ENCODE measurements at places on chromosomes 12 and 14. TPM values are rescaled to one million over a fixed set of nuclear protein-coding genes. Genes with fewer than 3 reads are reported as not detected.

The CCDC175 gene
- total RNA-seq = not detected

GRCh38 chr14:74705613-74706500 lies 7.0 kb downstream of the AREL1 start:
- DNase-seq = no peak

- DNase-seq = no peak
Measured at GRCh38 chr12:53068811-53069585, 10.2 kb downstream of the SPRYD3 start.

The SERPINA5 gene
- 13.8 TPM for total RNA-seq

The SERPINA10 gene
- not detected for total RNA-seq

GRCh38 chr12:120698665-120699064 lies 11.6 kb upstream of the UNC119B start:
- no peak for DNase-seq

DNA sequence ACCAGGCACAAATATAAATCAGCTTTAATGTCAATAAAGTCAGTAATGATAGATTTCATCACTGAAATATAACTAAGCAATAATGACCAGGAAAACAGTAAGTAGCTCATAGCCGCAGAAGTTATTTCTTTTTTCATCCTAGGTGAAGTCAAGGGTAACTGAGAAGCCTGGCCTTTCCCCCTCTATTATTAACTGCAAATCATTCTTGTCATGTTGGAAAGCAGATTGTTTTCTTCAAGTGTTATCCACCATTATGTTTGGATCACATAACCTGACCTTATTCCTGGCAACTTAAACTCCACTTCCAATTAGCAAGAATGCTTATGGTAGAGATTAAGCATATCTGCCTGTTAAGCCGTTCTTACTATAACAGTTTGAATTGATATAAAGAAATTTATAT lies 603.4 kb upstream of the FOXG1 start:
- DNase-seq = no peak
